Type B pancreatic cell (in vitro differentiated cells): ENCODE measurements at places on chromosomes 11 and 22. TPM values are rescaled to one million over a fixed set of nuclear protein-coding genes. Genes with fewer than 3 reads are reported as not detected.
A peak's percentile ranks its signal among the peaks of the same experiment; 100 is the strongest.

GRCh38 chr22:48957987-48958321 lies 869.7 kb downstream of the BRD1 start:
- no peak overlapping the region for H3K27ac ChIP-seq
- peaks cover 13% of the 10 kb centered on the region for H3K27me3 ChIP-seq
- H3K4me1 ChIP-seq, result no peaks in the 10 kb centered on the region
- DNase-seq, result peak; percentile 48
- H3K36me3 ChIP-seq, result no peaks in the 10 kb centered on the region

SHISA8 gene
- 0.22 and 0.45 TPM in 2 replicates for total RNA-seq

- peaks cover 33% of the 10 kb centered on the region for H3K4me1 ChIP-seq
- no peaks in the 10 kb centered on the region for H3K36me3 ChIP-seq
- H3K27ac ChIP-seq, result no peak overlapping the region
These were observed 6.7 kb upstream of the APOL4 start for GRCh38 chr22:36208162-36208765.

DNA sequence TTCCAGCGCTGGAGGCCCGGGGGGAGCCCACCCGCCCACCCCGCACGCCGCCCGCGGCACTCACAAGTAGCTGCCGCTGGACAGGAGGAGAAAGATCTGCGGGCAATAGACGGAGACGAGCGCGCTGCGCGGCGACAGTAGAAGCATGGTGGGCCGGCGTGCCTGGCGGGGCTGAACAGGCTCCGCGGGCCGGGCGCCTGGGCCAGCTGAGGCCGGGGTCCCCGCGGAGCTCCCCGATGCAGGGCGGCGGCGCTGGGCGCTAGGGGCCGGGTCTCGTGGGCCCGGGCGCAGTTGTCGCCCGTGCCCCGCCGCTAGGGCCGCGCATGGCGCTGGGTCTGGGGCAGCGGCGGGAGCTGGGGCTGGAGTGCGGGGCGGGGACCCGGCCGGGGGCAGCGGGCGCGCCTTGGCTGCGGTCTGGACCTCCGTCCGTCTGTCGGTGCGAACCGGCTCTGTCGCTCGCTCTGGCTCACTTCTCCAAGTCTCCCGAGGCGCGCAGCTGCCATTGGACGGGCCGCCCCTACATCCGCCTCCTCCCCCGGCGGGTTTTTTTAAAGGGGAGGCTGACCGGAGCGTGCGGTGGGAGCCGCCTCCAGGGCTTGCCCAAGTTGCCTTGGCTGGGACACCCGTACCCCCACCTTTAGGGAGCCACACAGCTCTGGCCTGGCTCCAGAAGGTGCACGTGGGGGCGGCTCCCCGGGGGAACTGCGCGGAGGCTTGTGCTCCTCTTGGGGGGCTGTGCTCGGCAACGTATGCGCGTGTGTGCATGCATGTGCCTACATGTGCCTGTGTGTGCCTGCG lies 4.7 kb downstream of the WNT7B start:
- peaks cover 52% of the 10 kb centered on the region for H3K27me3 ChIP-seq
- no peak for DNase-seq
- H3K36me3 ChIP-seq, result no peaks in the 10 kb centered on the region
- no peak overlapping the region for H3K27ac ChIP-seq
- no peak overlapping the region for H3K4me3 ChIP-seq
- peaks cover 11% of the 10 kb centered on the region for H3K4me1 ChIP-seq

DNA sequence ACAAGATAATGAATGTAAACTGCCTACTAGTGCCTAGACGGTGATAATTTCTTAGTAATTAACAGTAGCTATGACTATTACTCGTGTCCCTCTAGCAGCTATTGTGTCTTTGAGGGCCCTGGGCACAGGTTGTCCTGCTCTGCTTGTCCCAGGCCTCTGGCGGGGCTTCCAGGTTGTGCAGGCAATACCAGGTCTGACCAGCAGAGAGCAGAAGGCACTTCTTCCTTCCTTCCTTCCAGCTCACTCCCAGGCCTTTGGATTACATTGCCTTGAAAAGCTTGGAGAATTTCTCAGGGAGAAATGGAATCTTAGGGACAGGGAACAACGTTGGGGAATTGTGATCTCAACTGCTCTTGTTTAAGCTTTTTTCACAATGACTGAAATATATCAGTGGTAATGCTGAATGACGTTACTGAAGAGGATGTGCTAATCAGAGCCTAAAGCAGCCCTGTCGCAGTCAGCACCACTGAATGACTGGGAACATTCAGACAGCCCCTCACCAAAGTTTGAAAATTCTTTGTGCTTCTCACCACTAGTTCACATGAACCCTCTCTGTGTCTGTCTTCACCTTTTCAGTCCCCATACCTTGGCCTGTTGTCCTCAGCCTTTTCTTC lies 8.4 kb upstream of the CCKBR start:
- no peak overlapping the region for H3K27ac ChIP-seq
- peaks cover 3% of the 10 kb centered on the region for H3K27me3 ChIP-seq
- no peak for DNase-seq
- H3K4me1 ChIP-seq, result no peaks in the 10 kb centered on the region

TRIM21 gene
- total RNA-seq, result 18.4 and 31.1 TPM in 2 replicates

GRCh38 chr11:122342089-122342744 lies 226.2 kb upstream of the BLID start:
- no peak overlapping the region for H3K27ac ChIP-seq
- no peaks in the 10 kb centered on the region for H3K27me3 ChIP-seq
- peaks cover 33% of the 10 kb centered on the region for H3K4me1 ChIP-seq
- no peaks in the 10 kb centered on the region for H3K36me3 ChIP-seq
- no peak overlapping the region for H3K4me3 ChIP-seq
- DNase-seq, result no peak

- H3K4me3 ChIP-seq, result no peak overlapping the region
- H3K36me3 ChIP-seq, result no peaks in the 10 kb centered on the region
- H3K27ac ChIP-seq, result no peak overlapping the region
- no peak for DNase-seq
These were observed 247.5 kb upstream of the ZBED5 start for GRCh38 chr11:11105361-11105760.

- peaks cover 18% of the 10 kb centered on the region for H3K4me1 ChIP-seq
- no peak for DNase-seq
- no peaks in the 10 kb centered on the region for H3K27me3 ChIP-seq
- peaks cover 31% of the 10 kb centered on the region for H3K36me3 ChIP-seq
These were observed 65.2 kb upstream of the MTMR2 start for GRCh38 chr11:95989076-95989605.

GRCh38 chr22:48492366-48493320 lies 1335.0 kb downstream of the BRD1 start:
- H3K36me3 ChIP-seq, result no peaks in the 10 kb centered on the region
- H3K4me3 ChIP-seq, result peak overlapping the region; percentile 79
- peaks cover 50% of the 10 kb centered on the region for H3K27me3 ChIP-seq
- peak; percentile 67 for DNase-seq

SULT4A1 gene
- 7.5 and 10.8 TPM in 2 replicates for total RNA-seq

DNA sequence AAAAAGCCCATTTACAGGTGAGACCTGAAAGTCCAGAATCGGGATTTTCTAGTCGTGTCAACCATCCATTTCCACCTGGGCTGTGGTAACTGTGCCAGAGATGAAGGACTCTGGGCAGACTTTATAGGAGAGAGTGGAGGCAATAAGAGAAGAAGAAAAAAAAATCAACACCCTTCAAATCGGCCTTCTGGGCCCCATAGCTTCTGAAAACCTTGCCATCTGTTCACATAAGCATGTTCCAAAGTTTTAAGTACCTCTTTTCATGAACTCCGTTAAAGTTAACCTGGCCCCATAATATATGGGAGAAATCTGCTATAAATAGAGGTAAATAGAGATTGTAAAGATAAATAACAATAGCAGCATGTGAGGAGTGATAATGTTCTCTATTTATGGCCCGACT lies 470.5 kb downstream of the MIAT start:
- no peak overlapping the region for H3K27ac ChIP-seq
- no peak for DNase-seq
- peaks cover 28% of the 10 kb centered on the region for H3K27me3 ChIP-seq
- H3K36me3 ChIP-seq, result no peaks in the 10 kb centered on the region

TENM4 gene
- 33.4 and 156 TPM in 2 replicates for total RNA-seq

FDX1 gene
- 14.6 and 24.9 TPM in 2 replicates for total RNA-seq

DNA sequence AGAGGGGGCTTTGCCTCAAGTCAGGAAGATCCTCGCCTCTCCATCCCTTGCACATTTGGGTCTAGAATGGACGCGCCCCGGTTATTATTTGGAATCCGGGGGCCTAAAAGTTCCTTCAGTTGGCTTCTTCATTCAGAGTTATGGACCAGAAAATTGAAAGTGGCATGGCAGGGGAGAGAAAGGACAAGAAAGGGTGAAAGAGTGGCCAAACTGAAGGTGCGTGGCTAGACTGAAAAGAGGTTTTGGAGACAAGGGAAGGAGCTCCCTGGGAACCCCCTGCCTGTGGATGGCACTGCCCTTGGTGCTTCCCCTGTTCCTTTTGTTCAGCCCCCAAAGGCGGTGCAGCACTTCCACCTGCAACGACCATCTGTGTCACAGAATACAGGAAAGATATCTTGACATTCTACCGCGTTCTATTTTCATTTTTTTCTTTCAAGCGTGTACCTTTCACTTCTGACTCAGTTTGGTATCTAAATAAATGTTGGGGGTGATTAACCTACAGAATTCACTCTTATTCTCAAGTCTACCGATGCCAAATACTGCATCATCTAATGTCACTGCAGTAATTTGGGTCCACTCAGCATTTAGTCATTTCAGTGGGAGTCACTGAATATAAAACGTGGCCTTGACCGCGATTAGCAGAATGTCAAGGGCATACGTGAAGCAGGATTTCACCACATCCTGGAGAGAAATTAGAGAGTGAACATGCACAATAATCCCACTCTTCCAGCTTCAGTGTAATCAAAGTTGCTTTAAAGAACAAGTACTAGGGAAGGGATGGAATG lies 88.1 kb upstream of the ARHGAP32 start:
- H3K36me3 ChIP-seq, result no peaks in the 10 kb centered on the region
- no peak for DNase-seq
- H3K27me3 ChIP-seq, result no peaks in the 10 kb centered on the region
- H3K4me1 ChIP-seq, result peaks cover 68% of the 10 kb centered on the region

GRCh38 chr11:122240638-122241037 lies 124.6 kb upstream of the BLID start:
- H3K4me3 ChIP-seq, result no peak overlapping the region
- H3K4me1 ChIP-seq, result peaks cover 2% of the 10 kb centered on the region
- H3K27me3 ChIP-seq, result no peaks in the 10 kb centered on the region
- DNase-seq, result no peak
- no peaks in the 10 kb centered on the region for H3K36me3 ChIP-seq
- no peak overlapping the region for H3K27ac ChIP-seq

GRCh38 chr11:34464591-34465051 lies 25.9 kb downstream of the CAT start:
- H3K36me3 ChIP-seq, result peaks cover 62% of the 10 kb centered on the region
- no peak overlapping the region for H3K27ac ChIP-seq
- no peaks in the 10 kb centered on the region for H3K27me3 ChIP-seq
- H3K4me3 ChIP-seq, result no peak overlapping the region
- no peaks in the 10 kb centered on the region for H3K4me1 ChIP-seq
- no peak for DNase-seq

IGF2 gene
- total RNA-seq, result 2,350 and 3,865 TPM in 2 replicates

- H3K27me3 ChIP-seq, result no peaks in the 10 kb centered on the region
- no peaks in the 10 kb centered on the region for H3K36me3 ChIP-seq
- no peak overlapping the region for H3K27ac ChIP-seq
- H3K4me1 ChIP-seq, result no peaks in the 10 kb centered on the region
These were observed 1107.6 kb downstream of the BRD1 start for GRCh38 chr22:48719978-48720661.

CAT gene
- 49.9 and 61.2 TPM in 2 replicates for total RNA-seq

ART1 gene
- not detected in 2 replicates for total RNA-seq

- H3K36me3 ChIP-seq, result peaks cover 19% of the 10 kb centered on the region
- peaks cover 27% of the 10 kb centered on the region for H3K4me1 ChIP-seq
- H3K4me3 ChIP-seq, result peak overlapping the region; percentile 97
- no peak for DNase-seq
- no peaks in the 10 kb centered on the region for H3K27me3 ChIP-seq
- H3K27ac ChIP-seq, result peak overlapping the region; percentile 99
These were observed 663 bp upstream of the BUD13 start for GRCh38 chr11:116773203-116774097.

DNA sequence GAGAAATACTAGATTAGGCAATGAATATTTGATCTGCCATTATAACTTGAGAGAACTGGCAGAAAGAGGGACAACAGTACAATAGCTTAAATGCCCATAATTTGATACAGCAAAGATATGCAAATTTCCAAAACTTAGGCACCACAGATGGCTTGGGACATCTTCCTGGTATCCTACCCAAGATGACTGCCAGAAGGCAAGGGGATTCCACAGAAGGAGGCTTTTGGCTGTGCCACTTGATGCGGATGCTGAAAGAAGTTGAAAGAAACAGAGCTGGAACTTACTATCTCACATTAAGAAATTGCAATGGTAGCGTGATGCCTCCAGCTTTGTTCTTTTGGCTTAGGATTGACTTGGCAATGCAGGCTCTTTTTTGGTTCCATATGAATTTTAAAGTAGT lies 216.7 kb downstream of the TTC28 start:
- DNase-seq, result no peak
- no peak overlapping the region for H3K27ac ChIP-seq
- no peaks in the 10 kb centered on the region for H3K36me3 ChIP-seq
- H3K4me3 ChIP-seq, result no peak overlapping the region
- peaks cover 13% of the 10 kb centered on the region for H3K4me1 ChIP-seq

DNA sequence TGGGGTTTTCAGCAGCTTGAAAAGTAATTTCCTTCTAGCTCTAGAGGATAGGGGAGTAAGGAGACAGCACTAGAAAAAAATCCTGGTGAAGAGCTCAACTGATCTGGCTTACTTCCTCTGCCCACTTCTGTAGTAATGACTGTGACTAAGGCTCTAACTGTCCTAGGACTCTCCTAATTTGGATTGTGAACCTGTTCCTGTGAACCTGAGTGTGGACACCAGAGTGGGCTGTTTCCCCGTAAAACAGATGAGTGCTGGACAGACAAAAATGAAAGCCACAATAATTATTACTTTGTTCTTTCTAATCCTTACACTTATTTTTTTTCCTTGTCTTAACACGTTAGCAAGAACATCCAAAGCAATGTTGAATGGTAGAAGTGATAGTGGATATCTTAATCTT lies 154.1 kb downstream of the AASDHPPT start:
- H3K4me3 ChIP-seq, result no peak overlapping the region
- no peak overlapping the region for H3K27ac ChIP-seq
- H3K27me3 ChIP-seq, result no peaks in the 10 kb centered on the region
- no peaks in the 10 kb centered on the region for H3K36me3 ChIP-seq
- no peak for DNase-seq
- H3K4me1 ChIP-seq, result no peaks in the 10 kb centered on the region

DNA sequence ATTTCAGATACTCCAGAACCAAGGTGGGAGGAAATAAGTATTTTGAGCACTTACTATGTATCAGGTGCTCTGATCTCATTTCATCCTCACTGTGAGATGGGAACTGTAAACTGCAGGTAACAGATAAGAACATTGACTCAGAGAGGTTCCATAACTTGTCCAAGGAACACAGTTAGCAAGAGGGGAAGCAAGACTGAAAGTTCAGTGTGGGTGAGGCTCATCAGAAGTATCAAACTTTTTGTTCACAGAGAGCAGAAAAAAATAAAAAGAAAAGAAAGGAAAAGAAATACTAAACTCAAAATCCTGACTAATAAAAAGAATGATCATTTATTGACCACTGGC lies 37.1 kb downstream of the RAB30 start:
- peak overlapping the region; percentile 76 for H3K4me3 ChIP-seq
- peaks cover 35% of the 10 kb centered on the region for H3K4me1 ChIP-seq
- no peaks in the 10 kb centered on the region for H3K27me3 ChIP-seq
